ENCODE measurements at places on chromosomes 16 and 17.

DNA sequence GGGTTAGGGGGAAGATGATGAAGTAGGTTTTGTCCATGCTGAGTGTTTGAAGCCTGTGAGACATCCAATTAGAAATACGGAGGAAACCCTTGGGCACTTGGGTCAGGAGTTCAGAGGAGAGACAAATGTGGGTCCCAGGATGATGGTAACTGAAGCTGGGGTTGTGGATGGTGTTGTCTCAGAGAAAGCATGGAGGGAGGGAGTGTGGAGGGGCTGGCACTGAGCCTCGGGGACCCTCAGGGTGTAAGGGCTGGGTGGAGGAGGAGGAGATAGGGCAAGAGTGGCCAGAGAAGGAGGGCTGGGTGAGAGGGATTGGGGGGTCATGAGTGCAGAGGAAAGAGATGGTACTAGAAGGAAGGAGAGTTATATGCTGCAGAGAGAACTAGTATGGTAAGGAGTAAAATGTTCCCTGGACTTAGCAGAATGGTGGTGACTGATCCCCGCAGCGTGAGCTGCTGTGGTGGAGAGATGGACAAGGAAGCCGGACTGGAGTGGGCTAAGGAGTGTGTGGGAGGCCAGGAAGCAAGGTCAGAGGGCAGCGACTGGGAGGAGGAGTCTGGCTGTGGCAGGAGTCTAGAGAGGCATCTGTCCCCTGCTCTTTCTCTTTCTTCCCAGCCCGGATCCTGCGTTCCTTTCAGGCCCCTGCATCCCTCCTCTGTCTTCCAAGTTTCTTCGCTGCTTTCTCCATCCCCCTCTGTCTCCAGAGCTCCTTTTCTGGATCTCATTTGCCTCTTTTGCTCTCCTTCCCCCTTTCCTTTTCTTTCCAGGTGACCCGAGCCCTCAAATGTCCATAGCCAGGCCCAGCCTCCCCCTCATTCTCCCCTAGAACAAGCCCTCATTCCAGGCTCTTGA is 3.9 kb upstream of the COL1A1 start:
- H3K27ac ChIP-seq, result no peak overlapping the region
- DNase-seq, result no peak
- peaks cover 66% of the 10 kb centered on the region for H3K27me3 ChIP-seq
- H3K4me3 ChIP-seq, result no peak overlapping the region
- H3K4me1 ChIP-seq, result peaks cover 14% of the 10 kb centered on the region

DNA sequence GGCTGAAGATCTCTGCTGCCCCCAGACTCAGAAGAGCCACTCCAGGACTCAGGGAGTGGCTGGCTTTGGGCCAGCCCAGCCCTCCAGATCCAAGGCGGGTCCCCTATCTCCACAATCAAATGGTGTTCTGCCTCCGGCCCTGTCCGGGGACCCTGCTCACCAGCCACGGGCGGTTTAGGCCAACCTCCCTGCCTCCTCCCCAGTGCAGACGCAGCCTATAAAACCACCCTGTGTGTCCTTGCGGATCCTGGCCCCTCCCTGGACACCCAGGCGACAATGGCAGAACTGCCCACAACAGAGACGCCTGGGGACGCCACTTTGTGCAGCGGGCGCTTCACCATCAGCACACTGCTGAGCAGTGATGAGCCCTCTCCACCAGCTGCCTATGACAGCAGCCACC is at the start of gene SLC12A3:
SLC12A3 (plus strand) TSS at position 248 of the 400 bp plus-strand sequence; CDS start at position 277, 29 bp downstream.
- no peak for DNase-seq
- peaks cover 45% of the 10 kb centered on the region for H3K4me1 ChIP-seq
- no peaks in the 10 kb centered on the region for H3K27me3 ChIP-seq
- peaks cover 1% of the 10 kb centered on the region for H3K36me3 ChIP-seq

DNA sequence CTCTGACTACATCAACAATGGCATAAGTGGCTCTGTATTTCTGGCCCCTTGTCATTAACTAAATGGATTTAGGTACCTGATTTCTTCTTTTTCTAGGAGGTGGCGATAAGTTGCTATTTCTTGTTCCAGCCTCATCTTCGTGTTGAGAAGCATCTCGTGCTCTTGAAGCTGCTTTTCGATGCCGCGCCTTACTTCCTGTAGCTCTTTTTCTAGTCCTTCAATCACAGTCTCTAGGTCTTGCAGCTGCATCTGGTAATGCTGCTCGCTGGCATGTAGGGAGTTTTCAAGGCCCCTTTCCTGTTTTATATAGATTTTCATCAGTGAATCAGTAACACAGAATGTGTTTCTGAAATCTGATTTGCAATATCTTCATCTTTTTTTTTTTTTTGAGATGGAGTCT is 5.1 kb downstream of the KRT222 start:
- H3K27ac ChIP-seq, result no peak overlapping the region
- peaks cover under 1% of the 10 kb centered on the region for H3K36me3 ChIP-seq
- no peak overlapping the region for H3K4me3 ChIP-seq
- H3K27me3 ChIP-seq, result peaks cover 50% of the 10 kb centered on the region
- peaks cover 11% of the 10 kb centered on the region for H3K4me1 ChIP-seq

DNA sequence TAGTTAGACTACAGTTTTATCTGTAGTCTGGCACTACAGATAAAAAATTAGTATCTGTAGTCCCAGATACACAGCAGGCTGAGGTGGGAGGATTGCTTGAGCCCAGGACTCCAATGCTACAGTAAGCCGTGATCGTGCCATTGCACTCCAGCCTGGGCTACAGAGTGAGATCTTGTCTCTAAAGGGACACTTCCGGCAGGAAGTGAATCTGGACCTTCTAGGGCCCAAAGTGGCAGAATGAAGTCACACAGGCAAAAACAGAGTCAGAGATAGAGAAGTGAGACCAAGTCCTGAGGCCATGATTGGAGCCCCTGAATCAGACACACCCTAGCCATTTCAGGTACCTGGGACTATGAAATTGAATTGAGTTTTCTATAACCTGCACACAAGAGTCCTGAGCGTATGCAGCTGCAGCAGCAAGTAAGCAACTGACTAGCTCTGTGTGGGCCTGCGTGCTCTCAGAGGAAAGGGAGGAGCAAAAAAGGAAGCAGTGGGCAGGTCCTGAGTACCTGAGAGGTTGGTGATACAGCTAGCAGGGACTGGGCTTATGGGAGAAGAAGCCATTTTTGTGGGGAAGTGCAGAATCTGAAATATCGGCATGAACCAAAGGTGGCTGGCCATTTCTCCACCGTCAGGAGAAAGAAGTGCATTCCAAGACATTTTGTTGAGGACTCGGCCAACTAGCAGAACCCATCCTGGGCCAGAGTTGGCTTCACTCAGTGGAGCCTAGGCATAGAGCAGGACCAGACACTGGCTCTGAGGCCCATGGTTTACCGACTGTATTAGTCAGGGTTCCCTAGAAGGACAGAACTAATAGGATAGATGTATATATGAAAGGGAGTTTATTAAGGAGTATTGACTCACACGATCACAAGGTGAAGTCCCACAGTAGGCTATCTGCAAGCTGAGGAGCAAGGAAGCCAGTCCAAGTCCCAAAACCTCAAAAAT is 27.2 kb upstream of the BRD7 start:
- no peak overlapping the region for H3K27ac ChIP-seq
- peaks cover 3% of the 10 kb centered on the region for H3K27me3 ChIP-seq
- no peak for DNase-seq
- no peaks in the 10 kb centered on the region for H3K4me1 ChIP-seq
- no peak overlapping the region for H3K4me3 ChIP-seq
- no peaks in the 10 kb centered on the region for H3K36me3 ChIP-seq

Measured in activated T-helper 1 cell treated with anti-CD3 and anti-CD28 coated beads, Interleukin-12 subunit alpha, Interleukin-12 subunit beta, Interleukin-2, Interleukin-4 antibody, amounts not matched to agents 30 ng/mL and 10 ng/mL and 1 ng/mL, durations not matched to agents 14 hours and 24 hours and 36 hours (primary cell).